ENCODE measurements at places on chromosomes 4 and X. TPM values are rescaled to one million over a fixed set of nuclear protein-coding genes. Genes with fewer than 3 reads are reported as not detected.

Gene SPATA18
- 0.39 TPM for total RNA-seq

Gene PRRG3
- total RNA-seq, result not detected

Gene ASB9
- 6.5 TPM for total RNA-seq

Gene MAGEB18
- total RNA-seq, result not detected

Gene BEX5
- 0.21 TPM for total RNA-seq

Gene TLL1
- 0.41 TPM for total RNA-seq

Gene HEPH
- 0.08 TPM for total RNA-seq

Gene CT55
- total RNA-seq, result not detected

Gene NLGN3
- total RNA-seq, result 0.28 TPM

Gene CENPVL1
- total RNA-seq, result not detected

Gene AKAP14
- 0.28 TPM for total RNA-seq

Gene NAP1L5
- total RNA-seq, result 0.67 TPM

Gene ASB12
- total RNA-seq, result not detected

GRCh38 chr4:40412388-40412787, 77.3 kb downstream of the CHRNA9 start:
- no peaks in the 10 kb centered on the region for H3K4me1 ChIP-seq
- H3K36me3 ChIP-seq, result no peaks in the 10 kb centered on the region

DNA sequence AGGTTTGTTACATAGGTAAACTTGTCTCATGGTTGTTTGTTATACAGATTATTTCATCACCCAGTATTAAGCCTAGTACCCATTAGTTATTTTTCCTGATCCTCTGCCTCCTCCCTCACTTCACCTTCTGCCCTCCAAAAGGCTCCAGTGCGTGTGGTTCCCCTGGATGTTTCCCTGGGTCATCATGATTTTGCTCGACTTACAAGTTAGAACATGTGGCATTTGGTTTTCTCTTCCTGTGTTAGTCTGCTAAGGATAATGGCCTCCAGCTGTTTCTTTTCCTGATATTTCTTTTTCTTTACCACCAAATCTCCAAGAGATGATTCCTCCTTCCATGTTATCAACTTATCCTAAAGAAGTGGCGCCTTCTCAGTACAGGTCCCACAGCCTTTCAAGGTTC, 543.1 kb upstream of the ADGRL3 start:
- H3K27ac ChIP-seq, result no peak overlapping the region
- H3K4me1 ChIP-seq, result no peaks in the 10 kb centered on the region
- DNase-seq, result no peak
- H3K4me3 ChIP-seq, result no peak overlapping the region

GRCh38 chr4:69104719-69105275, 8.5 kb downstream of the UGT2B7 start:
- H3K4me1 ChIP-seq, result no peaks in the 10 kb centered on the region
- H3K27ac ChIP-seq, result no peak overlapping the region
- H3K27me3 ChIP-seq, result no peaks in the 10 kb centered on the region
- no peak overlapping the region for H3K4me3 ChIP-seq
- no peaks in the 10 kb centered on the region for H3K36me3 ChIP-seq

- H3K27me3 ChIP-seq, result no peaks in the 10 kb centered on the region
- no peak for DNase-seq
- H3K27ac ChIP-seq, result no peak overlapping the region
- H3K36me3 ChIP-seq, result peaks cover 3% of the 10 kb centered on the region
- H3K4me3 ChIP-seq, result no peak overlapping the region
These were observed 103.2 kb downstream of the NFKB1 start for GRCh38 chr4:102604222-102604940.

GRCh38 chr4:65193985-65194384, 476.3 kb downstream of the EPHA5 start:
- H3K4me1 ChIP-seq, result no peaks in the 10 kb centered on the region
- DNase-seq, result no peak
- no peaks in the 10 kb centered on the region for H3K27me3 ChIP-seq
- no peaks in the 10 kb centered on the region for H3K36me3 ChIP-seq
- H3K4me3 ChIP-seq, result no peak overlapping the region

DNA sequence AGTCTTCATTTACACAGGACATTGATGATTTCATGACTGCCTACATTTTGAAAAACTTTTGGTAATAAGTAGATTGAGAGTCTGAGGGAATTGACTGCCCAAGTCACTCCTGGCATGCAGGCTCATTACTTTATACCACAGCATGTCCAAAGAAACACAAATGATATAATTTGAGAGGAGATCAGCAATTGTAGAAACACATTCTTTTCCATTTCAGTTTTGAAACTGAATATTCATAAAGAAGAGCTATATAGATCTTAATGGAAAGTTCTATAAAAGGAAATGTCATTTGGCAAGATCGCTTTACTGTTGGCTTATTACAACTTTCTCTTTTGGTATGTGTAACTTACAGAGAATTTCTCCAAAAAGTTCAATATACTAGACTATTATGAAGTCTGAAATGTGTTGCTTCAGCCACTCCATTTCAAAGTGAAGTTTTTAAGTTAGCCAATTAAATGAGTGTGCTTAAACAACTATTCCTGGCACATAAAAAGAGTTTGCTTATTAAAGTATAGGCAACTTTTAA, 158.0 kb downstream of the ARAP2 start:
- H3K36me3 ChIP-seq, result no peaks in the 10 kb centered on the region
- DNase-seq, result no peak
- no peak overlapping the region for H3K27ac ChIP-seq
- no peaks in the 10 kb centered on the region for H3K4me1 ChIP-seq

- no peak overlapping the region for H3K4me3 ChIP-seq
- H3K36me3 ChIP-seq, result no peaks in the 10 kb centered on the region
- H3K27me3 ChIP-seq, result no peaks in the 10 kb centered on the region
- H3K4me1 ChIP-seq, result no peaks in the 10 kb centered on the region
- no peak overlapping the region for H3K27ac ChIP-seq
These were observed 2468.6 kb downstream of the PCDH7 start for GRCh38 chr4:33188733-33189132.

DNA sequence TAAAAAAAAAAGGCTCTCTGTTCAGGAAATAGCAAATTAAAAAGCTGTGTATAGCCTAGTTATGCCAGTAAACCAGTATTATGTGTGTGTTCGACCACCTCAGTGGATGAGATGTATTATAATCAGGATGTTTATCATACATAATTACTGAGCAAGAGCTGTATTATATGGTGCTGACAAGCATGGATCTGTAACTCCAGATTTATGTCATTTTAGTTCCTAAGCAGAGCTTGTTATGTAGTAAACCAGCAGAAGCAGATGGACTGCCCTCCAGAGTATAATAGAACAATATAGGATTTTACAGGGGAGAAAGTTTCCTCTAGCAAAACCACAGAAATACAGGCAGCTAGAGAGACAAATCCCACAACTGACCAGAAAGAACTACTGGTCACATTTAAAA, 627.4 kb upstream of the EPHA5 start:
- no peak overlapping the region for H3K4me3 ChIP-seq
- no peaks in the 10 kb centered on the region for H3K4me1 ChIP-seq
- no peaks in the 10 kb centered on the region for H3K36me3 ChIP-seq
- H3K27ac ChIP-seq, result no peak overlapping the region
- H3K27me3 ChIP-seq, result no peaks in the 10 kb centered on the region

- H3K36me3 ChIP-seq, result no peaks in the 10 kb centered on the region
- H3K27me3 ChIP-seq, result no peaks in the 10 kb centered on the region
- DNase-seq, result no peak
These were observed 327.8 kb downstream of the PDGFC start for GRCh38 chr4:156643826-156644225.

GRCh38 chrX:96685210-96686099, 813 bp downstream of the DIAPH2 start:
- H3K27me3 ChIP-seq, result no peaks in the 10 kb centered on the region
- H3K4me1 ChIP-seq, result no peaks in the 10 kb centered on the region
- H3K27ac ChIP-seq, result peak overlapping the region; percentile 86
- no peaks in the 10 kb centered on the region for H3K36me3 ChIP-seq
- DNase-seq, result no peak
- H3K4me3 ChIP-seq, result peak overlapping the region; percentile 76

GRCh38 chr4:27350161-27350560, 489.5 kb downstream of the STIM2 start:
- no peak overlapping the region for H3K4me3 ChIP-seq
- DNase-seq, result no peak
- no peaks in the 10 kb centered on the region for H3K4me1 ChIP-seq

GRCh38 chrX:38612281-38612680, 50.9 kb downstream of the TSPAN7 start:
- H3K27ac ChIP-seq, result no peak overlapping the region
- H3K27me3 ChIP-seq, result no peaks in the 10 kb centered on the region
- H3K36me3 ChIP-seq, result no peaks in the 10 kb centered on the region
- DNase-seq, result no peak

DNA sequence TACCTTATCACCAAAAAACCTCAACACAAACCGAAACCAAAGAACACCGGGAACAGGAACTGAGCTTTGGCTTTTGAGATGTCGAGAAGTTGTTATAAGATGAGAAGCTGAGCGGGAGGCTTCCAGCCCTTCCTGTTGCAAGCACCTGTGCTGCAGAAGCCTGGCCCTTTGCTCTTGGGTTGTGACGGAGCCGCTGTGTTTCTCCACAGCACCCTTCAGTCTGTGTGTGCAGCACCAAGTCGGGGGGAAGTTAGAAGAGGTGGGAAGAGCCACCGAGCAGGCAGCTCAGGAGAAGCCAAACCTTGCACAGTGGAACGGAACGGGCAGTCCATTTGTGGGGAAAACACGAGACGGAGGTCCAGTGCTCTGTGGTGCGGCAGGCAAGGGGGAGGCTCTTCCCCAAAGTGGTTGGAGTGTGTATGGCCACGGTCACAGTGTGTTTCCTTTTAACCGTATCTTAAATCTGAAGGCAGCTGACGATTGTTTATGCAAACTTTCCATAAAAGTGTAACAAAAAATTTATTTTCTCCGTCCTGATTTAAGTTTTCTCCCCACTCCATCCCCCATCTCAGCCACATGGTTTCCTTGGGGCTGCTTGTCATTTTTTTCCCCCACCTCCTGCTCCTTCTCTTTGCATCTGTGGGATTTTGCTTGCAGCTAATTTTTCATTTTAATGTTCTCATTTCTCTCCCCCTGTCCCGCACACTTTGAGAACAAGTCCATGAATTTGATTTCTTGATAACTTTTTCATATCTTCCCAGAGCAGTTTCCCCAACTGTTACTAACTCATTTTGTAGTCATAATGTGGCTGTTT, 123.7 kb downstream of the STOX2 start:
- no peak for DNase-seq
- no peaks in the 10 kb centered on the region for H3K27me3 ChIP-seq
- H3K4me3 ChIP-seq, result peak overlapping the region; percentile 31
- no peaks in the 10 kb centered on the region for H3K4me1 ChIP-seq

DNA sequence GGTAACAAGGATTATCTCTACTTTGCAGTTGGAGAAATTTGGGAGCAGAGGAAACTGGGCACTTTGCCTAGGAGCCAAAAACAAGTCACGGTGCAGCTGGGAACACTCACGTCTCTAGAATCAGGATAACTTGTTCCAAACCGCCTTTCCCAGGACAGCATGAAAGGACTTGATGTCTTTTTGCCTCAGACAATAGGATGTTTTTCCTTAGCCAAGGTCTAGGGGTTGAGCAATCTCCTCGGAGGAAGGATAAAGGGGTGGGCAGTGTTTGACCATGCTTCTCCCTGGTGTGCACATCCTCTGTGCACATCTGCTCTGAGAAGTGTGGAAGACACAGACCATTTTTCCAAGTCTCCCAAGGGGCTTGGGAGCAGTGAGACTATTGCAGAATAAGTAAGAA, 1.7 kb upstream of the SPARCL1 start:
- no peaks in the 10 kb centered on the region for H3K4me1 ChIP-seq
- H3K4me3 ChIP-seq, result no peak overlapping the region
- H3K27ac ChIP-seq, result no peak overlapping the region

DNA sequence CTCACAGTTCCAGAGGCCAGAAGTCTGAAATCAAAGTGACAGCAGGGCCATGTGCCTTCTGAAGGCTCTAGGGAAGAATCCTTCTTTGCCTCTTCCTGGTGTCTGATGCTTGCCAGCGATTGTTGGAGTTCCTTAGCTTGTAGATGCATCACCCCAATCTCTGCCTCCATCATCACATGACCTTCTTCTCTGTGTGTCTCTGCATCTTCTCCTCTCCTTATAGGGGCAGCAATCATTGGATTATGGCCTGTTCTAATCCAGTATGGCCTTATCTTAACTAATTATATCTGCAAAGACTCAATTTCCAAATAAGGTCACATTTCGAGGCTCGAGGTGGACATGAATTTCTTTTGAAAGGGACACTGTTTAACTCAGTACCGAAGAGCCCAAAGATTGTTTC, 71.7 kb upstream of the RAI2 start:
- H3K36me3 ChIP-seq, result no peaks in the 10 kb centered on the region
- no peak overlapping the region for H3K4me3 ChIP-seq
- H3K27me3 ChIP-seq, result no peaks in the 10 kb centered on the region
- H3K27ac ChIP-seq, result no peak overlapping the region
- DNase-seq, result no peak

GRCh38 chr4:24689212-24689611, 104.9 kb upstream of the DHX15 start:
- no peak overlapping the region for H3K27ac ChIP-seq
- no peaks in the 10 kb centered on the region for H3K27me3 ChIP-seq
- no peak overlapping the region for H3K4me3 ChIP-seq
- DNase-seq, result no peak
- H3K36me3 ChIP-seq, result no peaks in the 10 kb centered on the region

GRCh38 chrX:89021964-89022363, 274.9 kb downstream of the CPXCR1 start:
- H3K36me3 ChIP-seq, result no peaks in the 10 kb centered on the region
- no peaks in the 10 kb centered on the region for H3K4me1 ChIP-seq
- no peaks in the 10 kb centered on the region for H3K27me3 ChIP-seq
- no peak overlapping the region for H3K4me3 ChIP-seq
- DNase-seq, result no peak

- no peaks in the 10 kb centered on the region for H3K4me1 ChIP-seq
- no peak overlapping the region for H3K4me3 ChIP-seq
- no peaks in the 10 kb centered on the region for H3K36me3 ChIP-seq
- no peak overlapping the region for H3K27ac ChIP-seq
- H3K27me3 ChIP-seq, result no peaks in the 10 kb centered on the region
These were observed 174.9 kb downstream of the CORIN start for GRCh38 chr4:47662975-47663374.

GRCh38 chr4:83074086-83074704, 39.2 kb downstream of the COPS4 start:
- H3K36me3 ChIP-seq, result no peaks in the 10 kb centered on the region
- H3K27ac ChIP-seq, result no peak overlapping the region
- H3K27me3 ChIP-seq, result no peaks in the 10 kb centered on the region
